ENCODE measurements at places on chromosomes 13 and 19. TPM values are rescaled to one million over a fixed set of nuclear protein-coding genes. Genes with fewer than 3 reads are reported as not detected.

The NLRP5 gene
- total RNA-seq: not detected

The KIRREL2 gene
- total RNA-seq: 4.2 TPM

The TNNT1 gene
- total RNA-seq: 16.1 TPM

The IGLON5 gene
- 12.6 TPM for total RNA-seq

The C1QTNF9 gene
- not detected for total RNA-seq
